SW 1271 (cell line): ENCODE measurements at places on chromosomes 1 and 21.

- no peak for DNase-seq
These were observed 547.3 kb upstream of the BEND5 start for GRCh38 chr1:49323925-49324540.

DNA sequence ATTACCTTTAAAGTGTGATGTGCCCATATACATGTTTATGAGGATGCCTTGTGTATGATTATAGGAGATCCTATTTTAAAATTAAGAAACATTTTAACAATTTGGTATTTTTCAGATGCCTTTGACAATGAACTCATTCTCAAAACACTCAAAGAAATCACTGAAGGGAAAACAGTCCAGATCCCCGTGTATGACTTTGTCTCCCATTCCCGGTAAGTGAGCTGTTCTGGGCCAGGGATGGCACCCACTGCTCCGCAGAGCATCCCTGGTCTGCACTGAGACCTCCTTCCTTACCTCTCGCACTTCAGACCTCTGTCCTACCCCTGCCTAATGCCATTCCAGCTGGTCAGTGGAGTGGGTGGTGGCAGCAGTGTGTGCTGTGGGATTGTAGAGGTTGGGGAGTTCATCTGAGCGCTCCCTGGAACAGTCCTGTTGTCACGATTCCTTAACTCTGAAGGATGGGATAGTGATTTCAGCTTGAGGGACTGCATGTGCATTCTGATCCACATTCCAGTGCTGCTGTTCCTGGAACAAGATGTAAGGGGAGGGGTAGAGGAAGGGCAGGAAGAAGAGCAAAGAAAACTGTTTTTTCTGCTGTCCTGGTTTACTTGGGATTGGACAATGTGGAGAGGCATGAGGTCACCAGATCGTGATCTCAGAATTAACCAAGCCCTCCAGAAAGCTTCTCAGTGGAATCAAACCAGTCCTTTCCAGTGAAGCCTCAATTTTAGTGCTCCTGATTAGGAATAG lies 63.9 kb downstream of the UCK2 start:
- DNase-seq: no peak

GRCh38 chr1:107141491-107142126 lies 770 bp downstream of the NTNG1 start:
- DNase-seq: no peak

DNA sequence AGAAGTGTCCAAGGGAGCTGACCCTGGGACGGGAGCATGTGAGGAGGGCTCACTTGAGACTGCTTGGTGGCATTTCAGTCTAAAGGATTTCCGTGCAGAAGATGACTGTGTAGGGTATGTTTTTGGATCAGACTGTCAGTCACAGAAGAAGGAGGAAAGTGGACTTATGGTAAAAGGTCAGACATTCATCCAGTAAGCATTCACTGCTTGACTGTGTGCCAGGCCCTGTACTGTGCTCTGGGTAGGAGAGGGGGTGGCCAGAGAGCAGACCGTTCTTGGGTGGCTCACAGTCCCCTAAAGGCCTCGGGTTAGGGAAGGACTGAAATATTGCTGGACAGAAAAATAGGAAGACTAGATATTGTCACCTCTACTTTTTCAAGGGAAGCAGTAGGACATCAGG lies 2.1 kb upstream of the SERINC2 start:
- no peak for DNase-seq

DNA sequence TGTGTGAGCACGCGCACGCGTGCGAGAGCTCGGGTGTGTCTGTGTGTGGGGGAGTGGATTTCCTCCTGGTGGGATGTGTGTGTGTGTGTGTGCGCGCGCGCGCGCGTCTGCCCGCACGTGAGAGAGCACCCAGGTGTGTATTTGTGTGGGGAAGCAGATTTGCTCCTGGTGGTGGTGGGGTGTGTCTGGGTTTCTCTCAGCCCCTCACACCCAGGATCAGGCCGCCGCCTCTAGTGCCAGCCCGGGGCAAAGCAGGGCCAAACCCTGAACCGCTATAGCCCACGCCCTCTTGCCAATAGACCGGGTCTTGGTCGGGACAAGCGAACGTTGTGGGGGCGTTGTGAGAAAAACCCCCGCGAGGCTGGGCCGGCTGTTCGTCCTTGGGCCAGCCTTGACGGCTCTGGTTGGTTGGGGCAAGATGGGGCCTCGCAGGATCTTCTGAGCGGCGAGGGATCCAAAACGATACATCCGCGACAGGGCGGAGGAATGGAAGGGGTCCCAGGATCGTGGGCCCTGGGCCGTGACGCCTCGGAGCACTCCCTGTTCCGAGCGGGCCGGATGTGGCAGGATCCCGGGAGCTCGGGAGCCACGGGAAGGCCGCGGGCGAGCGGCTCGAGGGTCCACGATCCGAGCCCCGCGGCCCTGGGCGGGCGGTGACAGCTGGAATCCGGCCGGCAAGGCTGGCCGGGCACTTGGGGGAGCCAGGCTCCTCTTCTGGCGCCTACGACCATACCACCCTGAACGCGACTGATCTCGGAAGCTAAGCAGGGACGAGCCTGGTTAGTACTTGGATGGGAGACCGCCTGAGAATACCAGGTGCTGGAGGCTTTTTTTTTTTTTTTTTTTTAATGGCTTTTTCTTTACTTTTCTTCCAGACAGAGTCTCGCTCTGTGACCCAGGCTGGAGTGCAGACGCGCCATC lies 68.2 kb downstream of the RNF187 start:
- DNase-seq: no peak

GRCh38 chr1:67459068-67459467 lies 28.9 kb upstream of the SERBP1 start:
- DNase-seq: no peak

DNA sequence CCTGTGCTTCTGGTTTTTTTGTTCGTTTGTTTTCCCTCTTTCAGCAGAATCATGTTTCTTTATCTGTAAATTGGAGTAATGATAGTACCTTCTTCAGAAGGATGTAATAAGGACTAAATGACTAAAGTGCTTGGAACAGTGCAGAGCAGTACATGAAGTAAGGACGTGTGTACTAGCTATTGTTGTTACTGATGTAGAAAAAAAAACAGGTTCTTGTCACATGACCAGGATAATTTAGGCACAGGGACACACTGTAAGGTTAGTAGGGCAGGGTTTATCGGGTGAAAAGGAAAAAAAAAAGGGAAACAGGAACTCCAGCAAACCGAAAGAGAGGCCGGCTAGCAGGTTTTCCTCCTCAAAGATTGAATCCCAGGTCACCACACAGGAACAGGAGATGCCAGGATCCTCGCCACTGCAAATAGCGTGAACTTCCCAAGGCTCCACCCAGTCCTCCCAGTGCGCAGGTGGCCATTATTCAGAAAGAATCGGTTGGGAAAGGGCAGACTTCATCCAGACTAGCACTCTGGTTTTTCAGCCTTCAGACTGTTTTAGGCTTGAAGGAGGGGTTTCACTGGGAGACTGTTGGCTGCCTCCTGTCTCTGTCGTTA lies 63.8 kb upstream of the PRRC2C start:
- DNase-seq: no peak

GRCh38 chr1:236154671-236155398 lies 12.5 kb downstream of the GPR137B start:
- no peak for DNase-seq

DNA sequence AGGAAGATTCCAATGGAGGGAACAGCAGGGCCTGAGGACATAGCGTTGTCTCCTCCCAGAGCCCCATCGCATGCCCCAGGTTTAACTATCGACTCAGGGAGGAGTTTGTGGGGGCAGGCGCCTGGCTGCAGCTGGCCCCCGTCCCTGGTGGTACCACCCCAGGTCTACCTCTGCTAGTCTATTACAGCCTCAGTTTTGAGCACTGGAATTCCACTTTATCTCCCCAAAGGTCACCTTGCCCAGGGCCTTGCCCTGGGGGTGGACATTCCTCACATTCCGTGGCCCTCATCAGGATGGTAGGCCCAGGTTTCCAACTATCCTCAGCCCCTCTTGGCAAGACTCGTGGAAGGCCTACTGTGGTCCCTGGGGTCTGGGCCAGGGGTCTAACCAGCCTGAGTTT lies 65.4 kb upstream of the SSBP3 start:
- no peak for DNase-seq

DNA sequence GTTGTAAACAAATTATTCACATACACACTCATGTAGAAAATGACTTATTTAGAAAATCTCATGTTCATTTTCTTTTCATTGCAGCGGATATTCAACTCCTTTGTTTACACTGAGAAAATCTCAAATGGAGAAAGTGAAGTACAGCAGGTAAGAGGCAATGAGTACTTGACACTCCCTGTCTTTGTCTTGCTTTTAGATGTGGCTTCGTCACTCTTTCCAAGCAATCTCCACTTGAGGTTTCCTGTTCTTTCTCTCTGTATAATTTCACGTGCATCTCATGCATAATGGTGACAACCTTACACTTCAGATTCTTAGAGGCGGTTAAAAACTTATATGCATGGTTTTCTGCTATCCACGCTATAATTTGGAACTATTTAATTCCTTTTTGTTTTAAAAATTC lies 80.6 kb downstream of the CACHD1 start:
- no peak for DNase-seq

DNA sequence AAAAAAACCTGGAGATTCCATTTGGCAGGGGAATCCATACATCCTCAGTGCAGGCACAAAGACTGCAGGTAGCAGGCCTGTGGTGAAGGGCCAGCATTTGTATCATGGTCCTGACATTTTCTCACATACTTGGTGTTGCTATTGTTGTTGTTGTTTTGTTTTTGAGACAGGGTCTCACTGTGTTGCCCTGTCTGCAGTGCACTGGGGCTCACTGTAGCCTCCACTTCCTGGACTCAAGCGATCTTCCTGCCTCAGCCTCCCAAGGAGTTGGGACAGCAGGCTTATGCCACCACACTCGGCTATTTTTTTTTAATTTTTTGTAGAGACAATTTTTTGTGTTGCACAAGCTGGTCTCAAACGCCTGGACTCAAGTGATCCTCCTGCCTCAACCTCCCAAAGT lies 140.8 kb upstream of the ZNF644 start:
- DNase-seq: no peak

GRCh38 chr1:7576946-7577657 lies 194.0 kb upstream of the VAMP3 start:
- no peak for DNase-seq

DNA sequence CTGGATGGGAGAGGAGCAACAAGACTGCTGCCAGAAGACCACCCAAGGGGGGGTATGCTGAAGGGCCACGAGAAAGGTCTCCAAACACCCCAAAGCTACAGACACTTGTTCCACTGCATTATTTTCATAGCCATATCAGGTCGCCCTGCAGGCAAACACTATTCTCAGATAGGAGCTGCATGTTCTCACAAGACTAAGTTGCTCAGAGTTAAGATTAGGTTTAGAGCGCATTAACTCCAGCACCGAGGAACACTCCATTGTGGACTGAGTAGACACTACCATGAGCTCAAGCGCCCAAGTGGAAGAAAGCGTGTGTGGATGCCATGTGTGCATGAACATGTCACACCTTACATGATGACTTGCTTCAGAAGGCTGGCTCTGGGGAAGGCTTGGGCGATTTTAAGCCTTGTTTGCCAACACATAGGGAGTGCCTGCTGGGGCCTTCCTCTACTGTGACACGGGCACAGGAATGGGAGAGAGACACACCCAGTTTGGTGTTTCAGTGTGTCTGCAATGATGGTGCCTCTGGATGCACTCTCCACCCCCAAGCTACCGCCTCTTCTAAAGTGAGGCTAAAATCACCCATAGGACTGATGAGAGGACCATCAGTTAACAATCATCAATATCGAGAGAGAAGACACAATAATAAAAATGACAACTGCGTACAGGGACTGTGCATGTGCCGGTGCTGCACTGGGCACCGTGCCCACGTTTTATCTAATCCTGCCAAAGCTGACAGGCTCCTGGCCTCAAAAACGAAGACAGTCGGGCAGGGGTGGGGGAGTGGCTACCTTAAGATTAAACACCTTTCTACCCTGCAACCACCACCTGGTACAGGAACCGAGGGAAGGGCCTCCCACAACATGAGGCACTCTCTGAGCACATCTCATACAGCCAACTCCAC lies 34.9 kb downstream of the SSBP3 start:
- no peak for DNase-seq
